ENCODE measurements at places on chromosomes 2 and 18.

- DNase-seq, result no peak
Observed at GRCh38 chr18:8657873-8658470, 47.4 kb upstream of the MTCL1 start.

DNA sequence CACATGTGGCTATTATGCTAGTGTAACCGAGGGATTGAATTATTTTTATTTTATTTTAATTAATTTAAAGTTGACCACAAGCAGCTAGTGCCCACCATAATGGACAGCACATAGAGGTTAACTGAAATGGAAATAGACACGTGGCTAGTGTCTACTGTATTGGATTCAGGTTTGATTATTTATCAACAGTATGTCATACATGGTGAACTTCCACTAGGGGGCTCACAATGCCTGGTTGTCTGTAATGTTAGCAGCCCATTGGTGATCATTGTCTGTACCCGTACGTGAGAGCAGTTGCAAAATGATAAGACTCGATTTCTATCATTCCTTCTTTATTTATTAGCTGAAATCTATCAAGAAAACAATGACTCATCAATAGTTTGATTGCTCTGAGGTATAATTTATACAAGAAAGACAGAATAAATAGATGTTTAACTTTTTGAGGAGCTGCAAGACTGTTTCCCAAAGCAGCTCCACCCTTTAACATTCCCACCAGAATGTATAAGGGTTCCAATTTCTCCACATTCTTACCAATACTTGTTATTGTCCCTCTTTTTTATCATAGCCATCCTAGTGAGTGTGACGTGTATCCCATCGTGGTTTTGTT lies 76.5 kb downstream of the CYBRD1 start:
- peak; percentile 32 for DNase-seq

DNA sequence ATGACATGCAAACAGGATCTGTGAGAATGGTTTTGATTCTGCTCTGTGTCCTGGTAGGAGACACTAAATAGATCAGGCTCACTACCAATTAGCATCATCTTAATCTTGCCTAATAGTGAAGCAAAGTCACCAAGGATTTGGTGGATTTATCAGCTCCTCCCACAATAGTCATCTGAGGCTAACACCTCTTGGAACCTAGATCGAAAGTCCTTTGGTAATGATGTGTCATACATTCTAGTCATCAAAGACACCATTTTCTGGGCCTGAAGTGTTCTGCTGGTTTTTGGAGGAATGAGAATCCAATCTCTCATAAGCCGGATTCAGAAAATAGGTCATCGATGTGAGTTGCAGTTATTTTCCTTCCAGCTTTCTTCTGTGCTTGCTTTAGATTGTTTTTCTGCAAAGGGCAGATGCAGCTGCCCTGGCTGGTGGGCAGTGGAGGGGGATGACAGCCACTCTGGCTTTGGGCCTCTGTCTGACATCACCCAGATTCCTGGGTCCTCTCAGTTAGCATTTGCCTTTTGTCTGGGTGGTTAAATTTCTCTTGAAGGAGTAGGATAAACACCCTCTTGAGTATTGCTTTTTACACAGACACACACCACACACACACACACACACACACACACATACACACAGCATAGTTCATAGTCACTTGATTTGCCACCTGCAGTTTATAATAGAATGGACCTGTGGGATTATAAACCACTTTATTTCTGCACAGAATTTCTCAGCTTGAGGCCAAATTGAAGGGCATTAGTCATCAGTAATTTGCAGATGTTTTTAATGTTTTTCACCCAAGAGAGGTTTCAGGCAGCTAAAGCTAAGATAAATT lies at the start of gene MYO3B:
Gene MYO3B (plus strand): TSS at position 198 of the 832 bp plus-strand sequence. CDS start 141 bp downstream, at position 339.
- no peak for DNase-seq

- no peak for DNase-seq
Observed at GRCh38 chr2:231051116-231051515, 5.6 kb upstream of the PSMD1 start.
